ENCODE measurements at places on chromosomes 2 and 18.

DNA sequence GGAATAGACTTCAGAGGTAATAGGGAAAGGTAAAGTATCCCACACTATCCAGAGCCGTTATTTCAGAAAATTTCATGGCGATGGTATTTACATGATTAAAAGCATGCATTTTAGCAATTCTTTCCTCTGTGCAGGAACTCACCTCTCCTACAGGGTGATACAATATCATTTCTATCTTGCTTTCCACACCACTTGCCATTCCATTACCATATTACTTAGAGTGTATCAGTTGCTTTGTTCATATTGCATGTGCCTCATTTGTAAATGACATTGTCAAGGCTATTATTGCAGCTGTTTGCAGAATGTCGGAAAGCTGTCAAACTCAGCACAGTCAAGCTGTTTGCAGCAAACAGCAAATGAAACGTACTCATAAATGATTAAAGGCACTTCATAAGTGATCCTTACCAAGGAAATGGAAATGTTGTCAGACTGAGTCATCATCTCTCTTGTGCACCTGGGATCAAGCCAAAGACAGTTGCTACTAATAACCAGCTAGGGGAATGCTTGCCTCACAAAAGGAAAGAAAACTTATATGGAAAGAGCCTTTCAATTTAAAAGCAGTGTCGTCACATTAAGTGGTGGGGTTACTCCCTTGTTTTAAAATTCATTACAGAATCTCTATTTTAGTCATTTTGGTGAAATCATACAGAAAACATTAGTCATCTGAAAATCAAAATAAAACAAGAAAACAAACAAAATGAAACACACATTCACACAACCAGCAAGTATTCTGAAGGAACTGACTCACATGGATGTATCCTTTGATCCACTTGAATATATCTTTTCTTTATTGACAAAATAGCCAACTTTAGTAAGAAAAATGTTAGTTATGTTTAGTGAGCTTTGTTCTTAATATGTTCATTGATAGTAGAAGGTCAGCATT, 1064.1 kb upstream of the CNTNAP5 start:
- DNase-seq: no peak

DNA sequence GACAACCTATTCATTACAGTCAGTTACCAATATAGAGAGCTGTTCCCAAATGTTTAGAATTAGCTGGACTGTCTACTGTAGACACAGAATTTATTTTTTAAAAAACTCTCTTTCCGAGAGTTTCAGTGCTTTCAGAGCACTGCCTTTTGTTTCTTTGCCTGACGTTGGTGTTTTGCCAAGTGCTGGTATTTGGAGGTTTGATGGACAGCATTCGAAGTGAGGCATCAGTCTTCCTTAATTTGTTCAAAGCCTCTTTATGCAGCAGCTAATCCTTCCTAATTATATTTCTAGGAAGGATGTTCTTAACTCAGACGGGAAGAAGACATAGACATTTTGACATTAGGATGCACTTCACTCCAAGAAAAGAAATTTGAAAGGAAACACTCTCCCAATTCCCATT, 83.2 kb downstream of the LTBP1 start:
- no peak for DNase-seq

- no peak for DNase-seq
Observed at GRCh38 chr2:208363485-208363884, 43.1 kb upstream of the PTH2R start.

GRCh38 chr2:166269322-166269721, 106.4 kb downstream of the SCN9A start:
- DNase-seq: no peak
